ENCODE measurements at places on chromosomes 1 and 21. TPM values are rescaled to one million over a fixed set of nuclear protein-coding genes. Genes with fewer than 3 reads are reported as not detected.

Gene IFI16
- 128 TPM for total RNA-seq

- DNase-seq, result no peak
These were observed 60.0 kb downstream of the PIK3CD start for GRCh38 chr1:9711466-9712020.

Gene PROX1
- total RNA-seq, result 4.1 TPM

GRCh38 chr21:34345892-34346291, 17.9 kb upstream of the KCNE2 start:
- DNase-seq, result no peak

DNA sequence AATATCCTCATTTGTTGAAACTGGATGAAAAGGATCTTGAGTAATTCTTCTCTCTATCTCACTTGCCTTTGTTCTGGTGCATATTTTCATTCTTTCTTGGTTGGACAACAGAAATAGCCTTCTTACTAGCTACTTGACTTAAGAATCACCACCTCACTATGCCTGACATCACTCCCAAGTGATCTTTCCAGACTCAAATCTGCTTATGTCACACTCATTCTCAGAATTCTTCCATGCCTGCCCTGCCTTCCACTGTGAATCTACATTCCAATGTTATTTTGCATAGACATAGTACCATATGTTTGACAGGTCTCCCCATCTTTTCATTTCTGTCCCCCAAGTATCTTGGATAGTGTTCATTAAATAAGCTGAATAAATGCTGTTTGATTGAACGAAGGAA, 78.5 kb upstream of the DPYD start:
- DNase-seq, result no peak

DNA sequence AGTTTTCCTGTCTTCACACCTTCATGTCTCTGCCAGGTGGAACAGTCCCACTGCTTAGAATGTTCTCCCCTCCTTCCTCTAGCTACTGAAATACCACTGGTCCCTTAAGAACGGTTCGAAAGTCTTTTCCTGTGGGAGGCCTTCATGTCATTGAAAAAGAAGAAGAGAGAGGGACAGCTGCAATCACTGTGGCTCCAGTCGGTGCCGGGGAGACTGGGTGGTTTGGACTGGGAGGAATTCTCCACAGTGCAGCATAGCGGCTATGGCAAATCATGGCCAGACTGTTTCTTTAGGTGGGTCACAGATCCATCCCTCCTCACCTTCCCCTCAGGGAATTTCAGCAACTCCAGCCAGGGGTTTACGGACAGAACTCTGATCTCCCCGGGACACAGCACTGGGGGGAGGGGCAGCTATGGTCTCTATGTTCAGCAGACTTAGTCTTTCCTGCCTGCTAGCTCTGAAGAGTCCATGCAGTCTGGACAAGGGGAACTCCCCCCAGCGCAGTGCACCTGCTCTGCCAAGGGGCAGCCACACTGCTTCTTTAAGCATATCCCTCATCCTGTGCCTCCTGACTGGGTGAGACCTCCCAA, 567.2 kb downstream of the SMYD3 start:
- DNase-seq, result no peak

Measured in mesenteric fat pad (tissue), 1 donor.